ENCODE measurements at places on chromosomes 6 and 20.

DNA sequence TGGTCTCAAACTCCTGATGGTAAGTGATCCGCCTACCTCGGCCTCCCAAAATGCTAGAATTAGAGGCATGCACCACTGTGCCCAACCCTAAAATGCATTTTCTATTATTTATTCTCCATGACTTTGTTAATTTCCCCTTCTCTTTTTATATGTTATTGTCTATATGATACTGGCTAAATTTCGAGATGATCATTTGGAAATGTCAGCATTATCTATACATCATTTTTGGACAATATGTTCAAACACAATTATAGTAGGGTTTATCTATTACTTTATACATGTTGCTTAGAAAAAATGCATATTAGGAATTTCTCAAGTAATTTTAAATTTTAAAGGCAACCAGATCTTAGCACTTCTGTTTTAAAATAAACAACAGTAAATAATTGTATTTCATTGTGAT, 34.4 kb upstream of the HIVEP1 start:
- DNase-seq = no peak

DNA sequence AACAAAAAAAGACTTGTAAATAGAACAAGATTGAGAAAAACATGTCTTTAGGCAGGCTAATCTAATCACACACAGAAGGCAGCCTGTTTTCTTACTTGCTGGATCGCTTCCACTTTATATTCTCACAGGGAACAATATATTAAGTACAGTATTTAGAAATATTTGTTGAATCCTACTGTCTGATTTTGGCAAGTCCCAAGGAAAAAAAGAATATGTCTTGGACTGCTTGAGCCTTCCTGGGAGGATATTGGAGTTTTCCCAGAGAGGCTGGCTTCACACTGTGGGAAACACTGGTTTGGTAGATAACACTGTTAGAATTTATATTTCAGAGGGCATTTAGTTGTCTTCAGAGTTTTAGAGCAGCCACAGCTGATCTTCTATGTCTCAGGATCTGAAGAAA, 229.7 kb downstream of the PRL start:
- DNase-seq = no peak

GRCh38 chr6:74447013-74447412, 751.0 kb downstream of the CD109 start:
- no peak for DNase-seq

DNA sequence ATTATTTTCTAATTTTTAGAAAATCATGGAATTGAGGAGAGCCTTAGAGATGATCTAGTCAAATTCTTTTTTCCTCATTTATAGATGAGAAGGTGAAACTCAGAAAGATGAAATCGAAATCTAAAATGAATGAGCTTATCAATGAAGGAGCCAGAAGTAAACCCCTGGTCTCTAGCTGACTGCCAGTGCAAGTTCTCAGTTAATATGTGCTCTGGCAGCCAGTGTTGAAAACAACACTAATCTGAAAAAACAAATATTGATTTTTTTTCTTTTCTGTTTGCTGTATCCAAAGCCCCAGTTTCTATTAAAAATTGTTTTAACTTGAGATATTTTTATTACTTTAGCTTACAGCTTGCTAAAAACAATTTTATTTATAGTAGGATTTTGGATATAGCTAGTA, 21.5 kb upstream of the PBOV1 start:
- no peak for DNase-seq

GRCh38 chr6:63579937-63580703, 7.8 kb downstream of the LOC128125822 start:
- no peak for DNase-seq

GRCh38 chr6:45838451-45838850, 177.2 kb downstream of the CLIC5 start:
- no peak for DNase-seq

DNA sequence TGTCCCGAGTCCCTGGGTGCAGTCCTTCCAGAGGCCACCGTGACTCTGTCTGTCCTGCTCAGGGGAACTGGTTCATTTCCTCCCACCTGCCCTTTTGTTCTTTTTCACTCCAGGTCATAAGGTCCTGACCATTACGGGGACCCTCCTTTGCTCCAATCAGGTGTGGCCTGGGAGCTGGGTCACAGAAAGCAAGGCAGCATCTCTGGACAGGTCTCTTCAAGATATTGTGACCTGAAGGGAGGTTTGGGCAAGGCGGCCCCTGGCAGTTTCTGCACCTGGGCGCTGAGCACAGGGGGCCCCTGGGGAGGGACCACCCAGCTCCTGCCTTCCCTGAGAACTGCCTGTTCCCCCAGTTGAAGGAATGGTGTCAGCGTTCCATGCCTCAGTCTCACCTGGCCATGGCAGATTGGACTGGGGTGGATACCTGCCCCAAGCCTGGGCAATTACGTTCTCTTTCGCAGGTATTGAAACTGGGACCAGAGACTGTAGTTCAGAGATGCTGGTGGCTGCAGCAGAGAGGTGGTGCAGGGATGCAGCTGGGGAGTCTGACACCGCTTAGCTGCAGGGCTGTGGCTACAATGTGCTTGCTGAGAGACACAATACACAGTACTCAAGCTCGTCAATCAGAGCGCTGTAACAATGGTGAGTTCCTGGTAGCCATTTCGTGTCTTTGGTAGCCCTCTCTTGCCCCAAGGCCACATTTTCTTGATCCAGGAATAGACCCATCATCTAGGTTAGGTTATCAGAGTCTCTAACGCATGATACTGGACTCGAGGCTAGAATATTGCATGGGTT, 15.6 kb upstream of the NELFCD start:
- no peak for DNase-seq

GRCh38 chr20:58700823-58701222, 8.2 kb downstream of the NPEPL1 start:
- DNase-seq = no peak

- DNase-seq = no peak
These were observed 215.4 kb upstream of the THBS2 start for GRCh38 chr6:169469028-169469427.

GRCh38 chr6:149164199-149164750, 153.2 kb upstream of the TAB2 start:
- no peak for DNase-seq

- no peak for DNase-seq
These were observed 58.1 kb downstream of the NOL4L start for GRCh38 chr20:32527052-32527446.

GRCh38 chr6:105097288-105097687, 82.5 kb downstream of the POPDC3 start:
- DNase-seq = no peak

- DNase-seq = no peak
These were observed 610 bp downstream of the ZNF217 start for GRCh38 chr20:53592992-53593465.

GRCh38 chr6:69555088-69555638, 241.6 kb downstream of the LMBRD1 start:
- no peak for DNase-seq

DNA sequence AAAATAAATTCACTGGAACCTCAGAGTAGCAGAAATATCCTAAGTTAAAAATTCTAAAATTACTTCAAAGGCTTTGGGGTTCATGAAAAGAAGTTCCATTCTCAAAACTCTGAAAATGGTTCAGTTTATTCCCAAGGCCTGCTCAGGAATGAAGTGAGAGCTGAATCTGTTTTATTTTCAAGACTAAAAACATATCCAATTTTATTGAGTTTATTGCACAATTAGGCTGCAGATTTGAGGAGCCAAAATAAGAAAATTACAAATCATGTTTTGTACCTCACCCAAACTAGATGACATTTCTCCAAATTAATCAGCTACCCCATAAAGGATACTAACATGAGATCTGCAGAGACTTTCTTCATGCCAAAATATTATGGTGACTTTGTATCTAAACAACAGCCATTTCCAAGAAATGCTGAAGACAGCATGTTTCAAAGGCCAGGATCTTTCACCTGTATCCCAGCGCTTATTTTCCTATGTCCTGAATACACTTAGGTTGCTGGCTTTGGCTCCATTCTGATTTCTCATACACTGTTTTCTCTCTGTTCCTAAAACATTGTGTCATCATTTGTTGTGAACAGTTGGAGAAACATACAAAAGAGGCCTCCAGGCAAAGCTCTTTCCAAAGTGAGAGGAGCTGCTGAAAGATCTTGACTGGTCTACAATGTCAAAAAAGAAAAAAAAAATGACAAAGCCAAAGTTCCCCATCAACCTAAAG, 85.7 kb upstream of the F13A1 start:
- DNase-seq = no peak

DNA sequence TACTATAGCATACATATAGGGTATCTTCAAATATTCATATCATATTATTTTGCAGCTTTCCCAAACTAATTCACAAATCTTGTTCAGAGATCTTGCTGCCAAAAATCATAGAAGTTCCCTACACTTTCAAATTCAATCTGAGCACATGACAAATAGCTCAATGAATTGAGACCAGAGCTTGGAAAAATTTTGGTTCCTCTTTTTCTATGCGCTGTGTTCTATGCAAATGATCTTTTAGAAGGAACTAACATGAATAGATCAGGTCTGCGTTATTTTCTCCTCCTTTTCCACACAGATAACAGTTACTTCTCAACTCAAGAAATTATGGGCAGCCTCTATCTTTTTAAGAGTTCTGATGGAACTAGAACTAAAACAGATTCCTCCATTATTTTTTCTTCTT, 316.3 kb downstream of the ARHGAP18 start:
- DNase-seq = no peak

DNA sequence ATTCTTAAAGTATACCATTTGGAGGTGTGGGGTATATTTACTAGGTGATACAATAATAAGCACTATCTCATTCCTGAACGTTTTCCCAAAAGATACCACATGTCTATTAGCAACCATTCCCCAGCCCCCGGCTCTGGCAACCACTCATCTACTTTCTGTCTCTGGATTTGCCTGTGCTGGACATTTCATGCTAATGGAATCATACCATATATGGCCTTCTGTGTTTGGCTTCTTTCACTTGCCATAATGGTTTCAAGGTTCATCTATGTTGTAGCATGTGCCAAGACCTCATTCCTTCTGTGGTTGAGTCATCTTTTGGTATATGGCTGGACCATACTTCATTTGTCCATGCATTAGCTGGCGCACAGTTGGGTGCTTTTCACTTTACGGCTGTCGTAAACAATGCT, 39.7 kb downstream of the BCAS4 start:
- no peak for DNase-seq

- no peak for DNase-seq
These were observed 73.1 kb downstream of the MKKS start for GRCh38 chr20:10360878-10361277.

DNA sequence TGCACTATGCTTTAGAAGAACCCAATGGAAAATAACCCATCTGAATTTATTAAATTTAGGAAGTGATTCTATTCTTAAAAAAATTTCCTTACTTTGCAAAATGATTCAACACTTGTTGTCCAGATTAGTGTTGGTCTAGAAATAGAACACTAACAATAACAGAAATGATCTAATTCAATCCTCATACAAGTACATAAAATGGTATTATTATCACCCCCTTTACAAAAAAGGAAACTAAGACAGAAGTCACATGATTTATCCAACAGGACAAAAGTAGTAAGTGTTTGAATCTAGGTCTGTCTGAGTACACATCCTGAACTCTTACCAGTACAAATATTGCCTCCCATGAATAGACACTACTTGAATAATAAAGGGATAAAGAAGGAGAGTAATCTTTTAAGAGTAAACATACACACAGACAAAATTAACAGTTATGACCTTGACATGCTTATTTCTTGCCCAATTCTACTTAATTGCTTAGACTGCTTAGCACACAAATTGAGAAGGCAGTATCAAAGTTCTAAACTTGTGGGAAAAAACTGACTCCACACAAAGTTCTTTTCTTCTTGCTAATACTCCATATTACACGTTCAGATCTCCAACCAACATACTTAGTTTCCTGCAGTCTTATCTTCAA, 195.4 kb upstream of the RUNX2 start:
- DNase-seq = no peak

- no peak for DNase-seq
These were observed 158.1 kb upstream of the GMDS start for GRCh38 chr6:2403546-2403945.

- no peak for DNase-seq
These were observed 74.8 kb upstream of the INSM1 start for GRCh38 chr20:20293141-20293540.

DNA sequence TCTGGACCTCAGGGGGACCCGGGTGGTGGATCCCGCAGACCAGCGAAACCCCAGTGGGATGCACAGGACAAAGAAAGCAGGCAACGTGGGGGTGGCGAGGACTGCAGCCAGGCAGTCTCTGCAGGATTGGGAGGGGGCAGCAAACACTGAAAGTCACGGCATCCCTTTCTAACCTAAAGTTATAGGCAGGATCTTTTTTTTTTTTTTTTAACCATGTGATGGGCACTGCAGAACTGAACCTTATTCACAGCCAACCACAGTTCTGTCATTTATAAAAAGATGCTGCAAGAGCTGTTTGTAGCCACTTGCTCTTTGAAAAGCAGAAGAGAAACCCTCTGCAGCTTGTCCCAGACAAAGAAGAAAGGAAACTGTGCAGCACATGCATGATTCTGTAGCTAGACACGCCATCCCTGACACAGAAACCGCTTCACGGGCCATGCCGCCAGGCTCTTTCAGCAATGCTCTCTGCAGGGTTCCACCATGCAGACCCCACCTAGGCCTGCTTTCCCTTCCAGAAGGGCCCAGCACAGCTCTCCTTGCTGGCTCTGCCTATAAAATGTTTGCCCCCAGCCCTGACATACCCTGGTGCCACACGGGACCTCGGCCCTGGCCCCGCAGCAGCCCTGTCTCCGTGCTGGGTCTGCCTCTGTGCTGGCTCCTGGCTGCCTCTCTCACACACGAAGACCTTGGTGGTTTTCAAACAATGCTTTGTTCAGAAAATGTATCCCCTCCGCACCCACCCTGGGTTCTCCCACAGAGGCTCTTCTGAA, 70.8 kb downstream of the PYGB start:
- DNase-seq = no peak

GRCh38 chr6:53111865-53112264, 36.8 kb downstream of the GCM1 start:
- DNase-seq = no peak

GRCh38 chr20:64244281-64244805, 11.2 kb upstream of the PCMTD2 start:
- DNase-seq = no peak

- no peak for DNase-seq
These were observed 25.8 kb downstream of the SNRNP48 start for GRCh38 chr6:7615611-7616383.

- DNase-seq = peak; percentile 61
These were observed 15.9 kb upstream of the PEDS1 start for GRCh38 chr20:50169329-50169823.

- DNase-seq = peak; percentile 46
These were observed 16.1 kb downstream of the FGD2 start for GRCh38 chr6:37021356-37022129.

GRCh38 chr6:138563650-138564049, 64.4 kb upstream of the NHSL1 start:
- DNase-seq = no peak

GRCh38 chr6:5529015-5529414, 267.7 kb downstream of the FARS2 start:
- DNase-seq = no peak

GRCh38 chr6:93828553-93828952, 409.2 kb upstream of the EPHA7 start:
- no peak for DNase-seq

DNA sequence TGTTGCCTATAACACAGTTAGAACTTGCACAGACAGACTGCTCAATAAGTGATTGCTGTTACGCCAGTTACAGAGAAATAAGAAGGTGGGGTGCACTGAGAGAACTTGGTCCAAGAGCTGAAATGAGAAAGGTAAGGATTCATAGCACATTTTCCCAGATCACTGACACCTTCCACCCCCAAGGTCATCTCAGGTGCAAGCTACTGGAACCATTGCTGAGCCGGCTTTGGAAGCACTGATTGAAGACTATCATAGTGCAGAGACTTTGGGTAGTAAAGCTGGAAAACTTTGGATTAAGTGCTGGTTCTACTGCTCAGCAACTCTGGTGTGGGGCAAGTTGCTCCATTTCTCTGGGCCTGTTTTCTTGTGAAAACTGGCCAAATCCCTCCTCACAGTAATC, 38.1 kb downstream of the STK35 start:
- DNase-seq = no peak

Data from stimulated activated CD8-positive, alpha-beta memory T cell treated with anti-CD3 and anti-CD28 coated beads, Interleukin-4, amount 100 ng/mL, for 1 hour (primary cell).